ENCODE measurements at places on chromosomes 3 and 15.

- DNase-seq, result peak; percentile 20
Measured at GRCh38 chr3:49966233-49966942, 26.4 kb downstream of the RBM6 start.

DNA sequence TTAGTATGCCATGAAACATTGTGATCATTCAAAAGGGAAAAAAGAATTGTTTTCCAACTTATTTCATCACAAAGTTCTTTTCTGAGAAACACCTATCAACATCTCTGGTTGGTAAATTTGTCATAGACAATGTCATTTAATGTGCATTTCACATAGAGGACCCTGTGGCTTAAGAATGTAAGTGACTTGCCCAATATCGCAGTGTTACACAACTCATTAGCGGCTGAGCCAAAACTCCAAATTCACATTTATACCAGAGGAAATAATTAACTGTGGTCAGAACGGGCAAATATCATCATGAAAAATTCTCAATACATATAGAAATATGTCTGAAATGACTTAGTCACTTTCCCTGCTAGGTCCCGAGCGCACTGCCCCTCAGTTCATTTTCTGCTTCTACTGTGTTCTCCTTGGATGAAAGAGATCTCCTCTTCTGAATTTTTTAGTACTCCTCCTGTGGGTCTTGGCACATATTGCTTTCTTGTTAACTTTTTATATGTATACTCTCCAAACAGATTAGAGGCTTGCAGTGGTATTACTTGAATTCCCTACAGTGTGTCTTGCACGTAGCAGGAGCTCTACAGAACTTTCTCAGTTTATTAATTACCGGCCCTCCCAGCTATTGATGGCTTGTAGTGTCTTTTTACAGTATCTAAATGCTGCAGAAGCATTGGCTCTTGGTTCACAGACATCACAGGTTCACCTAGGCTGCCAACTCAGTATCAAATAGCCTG lies 33.1 kb downstream of the PTX3 start:
- DNase-seq, result no peak

DNA sequence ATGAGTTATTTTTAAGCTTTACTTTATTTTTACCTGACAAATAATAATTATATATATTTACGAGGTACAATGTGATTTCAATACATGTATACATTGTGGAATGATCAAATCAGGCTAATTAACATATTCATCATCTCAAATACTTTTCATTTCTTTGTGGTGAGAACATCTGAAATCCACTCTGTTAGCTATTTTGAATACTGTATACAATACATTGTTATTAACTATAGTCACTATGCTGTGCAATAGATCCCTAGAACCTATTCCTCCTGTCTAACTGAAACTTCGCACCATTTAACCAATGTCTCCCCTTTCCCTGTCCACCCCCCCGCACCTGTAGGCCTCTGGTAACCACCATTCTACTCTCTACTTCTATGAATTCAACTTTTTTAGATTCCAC lies 7.9 kb upstream of the SPPL2A start:
- DNase-seq, result no peak

GRCh38 chr3:52091586-52092270 lies 35.4 kb upstream of the DUSP7 start:
- no peak for DNase-seq

- DNase-seq, result no peak
Measured at GRCh38 chr15:67017311-67017710, 48.1 kb upstream of the SMAD3 start.

- no peak for DNase-seq
Measured at GRCh38 chr3:124653797-124654469, 76.3 kb upstream of the UMPS start.

GRCh38 chr3:153042088-153042487 lies 119.9 kb upstream of the RAP2B start:
- no peak for DNase-seq

DNA sequence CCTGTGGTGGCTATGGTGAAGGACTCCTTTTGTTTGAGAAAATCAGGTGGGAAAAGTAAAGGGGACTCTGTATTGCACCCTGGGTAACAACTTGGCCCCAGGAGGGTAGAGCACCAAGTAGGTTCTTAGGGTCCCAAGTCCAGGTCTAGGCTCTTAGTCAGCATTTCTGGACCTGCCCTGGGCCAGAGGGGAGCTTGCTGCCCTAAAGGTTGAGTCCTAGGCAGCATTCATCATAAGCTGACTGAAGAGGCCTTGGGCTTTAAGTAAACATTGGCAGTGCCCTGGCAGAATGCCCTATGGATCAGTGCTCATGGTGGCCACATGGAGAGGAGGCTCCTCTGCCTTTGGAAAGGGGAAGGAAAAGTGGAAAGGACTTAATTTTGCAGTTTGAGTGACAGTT lies 268.5 kb upstream of the CTNNB1 start:
- no peak for DNase-seq

DNA sequence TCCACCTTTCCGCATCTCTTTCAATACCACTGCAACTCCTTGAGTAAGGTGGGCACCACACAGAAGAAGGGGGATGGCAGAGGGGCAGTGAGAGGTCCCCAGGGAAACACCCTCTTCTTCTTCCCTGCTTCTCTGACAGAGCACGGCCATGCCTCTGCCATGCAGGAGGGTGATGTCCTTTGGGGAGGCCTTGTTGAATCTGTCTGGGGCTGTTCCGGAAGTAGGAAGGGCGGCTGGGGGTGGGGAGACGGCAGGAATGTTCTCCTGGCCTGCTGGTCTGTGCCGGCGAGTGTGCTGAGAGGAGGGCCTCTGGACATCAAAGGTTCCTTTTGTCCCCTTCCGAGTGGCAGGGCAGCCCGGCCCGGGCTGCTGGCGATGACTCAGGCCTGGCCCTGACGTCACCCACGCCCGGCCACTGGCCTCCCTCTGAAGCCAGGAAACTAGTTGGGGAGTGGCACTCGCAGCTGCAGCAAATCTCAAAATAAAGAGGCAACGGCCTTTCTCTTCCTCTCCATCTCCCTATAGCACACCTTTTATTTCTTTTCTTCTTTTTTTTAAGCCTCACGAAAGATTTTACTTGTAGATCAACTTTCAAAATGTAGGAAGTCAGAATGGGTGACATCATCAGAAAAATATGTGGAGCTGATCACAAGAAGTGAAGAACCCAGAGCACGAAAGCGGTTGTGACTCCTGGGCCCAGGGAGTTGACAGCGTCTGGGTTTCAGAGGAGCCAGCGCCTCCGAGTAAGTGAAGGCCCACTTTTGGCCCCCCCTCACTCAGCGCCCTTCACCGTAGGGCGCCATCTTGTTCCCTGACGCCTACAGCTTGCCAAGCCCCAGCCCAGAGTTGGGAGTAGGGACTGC lies at the start of gene ZBTB38:
TSS of gene ZBTB38 (plus strand) at position 443 of the 863 bp plus-strand sequence. CDS start 73,885 bp downstream, outside the sequence.
- peak; percentile 84 for DNase-seq

DNA sequence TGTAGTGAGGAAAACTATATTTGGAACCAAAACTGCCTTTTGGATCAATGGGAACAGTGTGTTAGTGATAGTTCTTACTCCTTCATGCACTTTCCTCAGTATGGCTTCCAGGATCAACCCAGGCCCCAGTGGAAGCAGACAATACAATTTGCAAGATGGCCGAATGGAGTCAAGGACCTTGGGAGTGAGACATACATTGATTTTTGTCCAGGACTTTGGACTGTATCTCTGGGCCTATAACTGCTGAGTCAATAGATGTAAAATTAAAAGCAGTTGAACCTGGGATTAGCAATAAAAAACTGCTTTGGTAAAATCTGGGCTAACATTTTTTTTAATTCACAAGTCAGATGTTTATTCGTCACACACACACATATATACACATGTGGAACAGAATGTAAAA lies 1.8 kb downstream of the ARRDC4 start:
- DNase-seq, result no peak
